GM19239 (cell line): ENCODE measurements at places on chromosomes 11 and 22.

- no peak for DNase-seq
Observed at GRCh38 chr11:2328021-2328420, 26.2 kb downstream of the TSPAN32 start.

DNA sequence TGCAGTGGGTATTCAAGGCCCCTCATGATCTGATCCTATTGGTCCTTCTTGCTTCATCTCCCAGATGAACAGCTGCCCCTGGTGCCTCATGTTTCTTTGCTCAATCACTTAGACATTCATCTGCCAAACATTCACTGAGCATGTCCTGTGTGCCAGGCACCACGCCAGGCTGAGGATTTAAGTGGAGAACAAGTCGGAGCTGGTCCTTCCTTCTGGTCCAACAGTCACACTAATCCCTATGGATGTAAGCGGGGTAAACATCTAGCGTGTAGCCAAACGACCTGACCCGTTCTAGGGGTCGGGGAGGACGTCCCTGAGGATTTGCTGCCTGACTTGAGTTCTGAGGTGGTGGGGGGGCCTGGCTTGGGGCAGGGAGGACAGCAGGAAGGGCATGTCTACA is 21.9 kb downstream of the ZMAT5 start:
- no peak for DNase-seq

DNA sequence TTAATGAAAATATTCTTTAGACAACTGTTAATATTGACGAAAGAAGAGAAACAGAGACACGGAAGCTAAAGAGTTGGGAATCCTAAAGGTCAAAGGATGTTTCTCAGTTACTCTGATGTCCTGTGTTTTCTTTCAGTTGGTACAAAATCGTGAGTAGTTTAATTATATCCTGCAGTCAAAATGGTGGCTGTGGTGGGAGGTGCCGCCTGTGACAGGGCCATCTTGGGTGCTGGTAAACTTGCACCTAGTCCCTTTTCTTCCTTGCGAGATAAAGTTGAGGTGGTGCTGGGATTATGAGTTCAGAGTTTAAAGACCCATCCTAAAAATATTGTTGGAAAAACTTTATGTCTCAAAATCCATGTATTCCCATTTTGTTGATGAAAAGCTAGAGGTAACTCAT is 2.2 kb downstream of the CECR2 start:
- no peak for DNase-seq

DNA sequence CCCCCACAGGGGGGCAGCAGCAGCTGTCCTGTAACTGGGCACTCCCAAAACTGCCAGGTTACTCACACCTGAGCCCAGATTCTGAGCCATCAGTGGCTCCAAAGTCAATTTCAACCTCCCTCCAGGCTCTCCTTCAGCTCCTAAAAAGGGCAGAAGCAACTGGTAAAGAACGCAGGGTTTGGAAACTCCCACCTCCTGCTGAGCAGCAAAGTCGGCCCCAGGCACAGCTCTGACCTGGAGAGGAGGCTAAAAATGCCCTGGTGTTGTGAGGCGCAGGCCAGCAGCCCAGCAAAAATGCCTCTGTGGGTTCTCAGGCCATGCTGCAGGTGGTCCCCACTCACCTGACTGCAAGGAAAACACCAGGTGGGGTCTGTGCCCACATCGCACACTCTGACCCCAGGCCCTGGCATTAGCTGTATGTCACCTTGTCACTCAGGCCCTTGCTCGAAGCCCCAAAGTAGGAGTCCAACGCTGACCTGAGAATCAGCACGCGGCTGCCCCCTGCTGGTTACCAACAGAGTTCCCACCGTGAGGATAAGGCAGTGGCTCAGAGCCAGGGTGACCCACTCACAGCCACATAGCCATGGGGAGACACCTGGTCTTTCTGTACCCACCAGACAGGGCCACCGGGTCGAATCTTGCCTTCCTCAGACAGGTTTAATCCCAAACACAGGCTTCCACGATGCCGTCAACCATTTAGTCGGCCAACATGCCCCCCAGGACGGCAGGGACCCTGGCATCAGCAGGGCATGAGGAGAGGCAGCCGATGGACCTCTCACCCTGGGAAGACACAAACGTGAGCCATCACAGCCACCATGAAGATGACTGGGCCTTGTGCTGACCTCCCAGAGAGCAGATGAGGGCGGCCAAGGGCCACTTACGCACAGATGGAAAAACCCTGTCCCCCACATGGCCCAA is 11.1 kb downstream of the POLR3H start:
- DNase-seq = peak; percentile 85

- no peak for DNase-seq
Observed at GRCh38 chr11:78808923-78809322, 234.3 kb upstream of the NARS2 start.

DNA sequence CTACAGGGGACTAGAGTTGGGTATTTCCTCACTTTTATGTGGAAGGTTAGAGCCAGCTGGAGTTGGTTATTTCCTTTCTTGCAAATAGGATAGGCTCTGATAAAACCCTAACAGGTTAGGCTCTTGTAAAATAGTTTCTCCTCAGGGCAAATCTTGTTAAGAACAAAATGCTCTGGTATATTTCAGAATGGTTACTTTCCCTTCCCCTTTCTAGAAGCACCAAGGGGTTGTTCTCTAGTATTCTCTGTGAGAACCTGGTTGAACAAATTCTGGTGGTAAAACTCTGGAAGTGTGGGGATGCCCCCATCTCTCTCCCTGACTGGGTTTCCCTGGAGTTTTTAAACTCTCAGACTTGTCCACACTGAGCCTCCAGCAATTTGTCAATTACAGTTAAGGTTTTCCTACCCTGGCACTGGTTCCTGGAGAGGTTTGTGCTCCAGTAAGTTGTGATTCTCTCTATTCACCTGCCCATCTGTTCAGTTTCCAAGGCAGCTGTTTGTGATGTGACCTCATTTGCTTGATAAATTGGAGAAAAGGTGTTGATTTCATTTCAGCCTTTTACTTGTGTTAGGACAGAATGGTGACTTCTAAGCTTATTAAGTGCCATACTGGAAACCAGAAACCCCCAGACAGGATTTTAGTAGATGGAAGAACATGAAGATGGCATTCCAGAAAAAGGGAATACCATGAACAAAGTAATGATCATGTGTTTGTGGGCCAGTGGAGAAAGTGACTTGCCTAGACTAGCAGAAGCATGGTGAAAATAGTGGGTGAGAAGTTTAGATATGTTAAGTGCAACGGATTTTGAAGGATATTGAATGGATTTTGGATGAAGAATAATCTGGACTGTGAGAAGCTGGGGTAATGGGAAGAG is 64.6 kb downstream of the EXT2 start:
- no peak for DNase-seq

GRCh38 chr11:61023966-61024295 is 52.5 kb downstream of the CD6 start:
- DNase-seq = no peak

DNA sequence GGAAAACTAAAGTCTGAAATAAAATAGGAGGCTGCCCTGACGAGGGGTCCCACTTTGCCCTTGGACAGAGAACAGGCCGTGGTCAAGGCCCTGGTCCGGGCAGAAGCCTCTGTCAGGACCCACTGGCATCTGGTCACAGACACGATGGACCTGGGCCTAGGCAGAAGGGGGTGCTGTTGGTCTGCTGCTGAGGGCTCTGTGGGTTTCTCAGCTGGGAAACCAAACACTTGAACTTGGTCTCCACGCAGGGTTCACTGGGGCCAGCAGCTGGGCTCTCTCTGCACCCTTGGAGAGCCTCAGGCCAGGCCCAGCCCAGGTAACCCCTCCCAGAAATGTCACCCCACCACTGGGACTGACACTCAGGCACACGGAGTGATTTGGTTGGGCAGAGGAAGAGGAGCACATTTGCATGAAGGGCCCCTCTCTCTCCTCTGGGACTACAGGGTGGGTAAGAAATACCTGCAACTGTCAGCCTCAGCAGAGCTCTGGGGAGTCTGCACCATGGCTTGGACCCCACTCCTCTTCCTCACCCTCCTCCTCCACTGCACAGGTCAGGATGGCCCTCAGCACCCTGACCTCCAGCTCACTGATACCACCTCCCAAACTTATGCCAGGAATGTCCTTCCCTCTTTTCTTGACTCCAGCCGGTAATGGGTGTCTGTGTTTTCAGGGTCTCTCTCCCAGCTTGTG is 48.1 kb upstream of the TOP3B start:
- no peak for DNase-seq

DNA sequence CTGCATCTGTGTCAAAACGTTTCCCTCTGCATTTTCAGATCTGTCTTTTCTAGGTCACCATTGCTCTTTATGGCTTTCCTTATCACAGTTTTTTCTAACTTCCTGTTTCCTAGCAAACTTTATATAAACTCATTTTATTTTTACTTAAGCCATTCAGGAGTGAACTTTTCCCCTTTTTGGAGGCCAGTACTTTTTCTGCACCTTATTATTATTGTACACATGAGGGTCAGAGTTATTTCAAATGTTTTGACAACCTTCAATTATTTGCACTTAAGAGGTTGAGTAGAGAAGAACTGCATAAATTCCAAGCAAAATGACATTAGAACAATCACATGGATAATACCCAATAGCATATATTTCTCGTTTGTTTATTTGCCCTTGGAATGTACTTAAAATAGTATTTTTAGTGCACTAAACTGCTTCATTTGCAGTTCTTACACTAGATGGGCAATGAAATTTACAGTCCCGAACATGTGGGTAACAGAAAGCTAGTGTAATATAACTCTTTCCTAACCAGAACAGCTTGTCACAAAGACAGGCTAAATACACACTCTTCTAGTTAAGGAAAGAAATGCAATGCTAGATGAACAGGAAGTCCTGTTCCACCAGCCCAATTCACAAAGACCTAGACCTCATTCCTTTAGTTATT is 79.5 kb downstream of the UBASH3B start:
- DNase-seq = no peak

DNA sequence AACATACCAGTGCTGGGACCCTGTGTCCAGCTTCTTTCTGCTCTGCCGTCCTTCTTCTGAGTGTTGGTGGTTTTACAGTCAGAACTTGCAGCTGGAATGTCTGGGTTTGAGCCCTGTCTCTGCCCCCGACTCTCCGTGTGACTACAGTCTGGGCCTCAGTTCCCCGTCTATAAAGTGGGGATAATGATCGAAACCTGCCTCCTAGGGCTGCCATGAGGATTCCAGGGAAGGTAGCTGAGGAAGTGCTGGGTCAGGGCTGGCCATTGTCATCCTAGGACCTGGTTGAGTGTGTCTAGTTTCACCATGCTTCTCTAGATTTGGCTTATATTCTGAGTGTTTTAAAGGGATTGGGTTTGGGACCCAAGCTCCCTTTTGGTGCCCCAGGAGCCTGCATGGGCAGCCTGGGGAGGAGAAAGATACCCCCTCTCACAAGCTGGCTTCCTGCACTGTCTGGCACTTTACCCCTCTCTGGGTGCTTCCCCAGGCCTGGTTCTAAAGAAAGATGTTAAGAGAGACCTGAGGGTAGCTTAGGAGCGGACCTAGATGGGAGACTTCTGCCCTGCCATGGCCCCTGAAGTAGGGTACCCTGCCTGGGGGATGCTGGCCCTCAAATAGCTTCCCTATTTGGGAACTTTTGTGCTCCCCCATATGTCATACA is 49.9 kb downstream of the TSPAN18 start:
- no peak for DNase-seq

DNA sequence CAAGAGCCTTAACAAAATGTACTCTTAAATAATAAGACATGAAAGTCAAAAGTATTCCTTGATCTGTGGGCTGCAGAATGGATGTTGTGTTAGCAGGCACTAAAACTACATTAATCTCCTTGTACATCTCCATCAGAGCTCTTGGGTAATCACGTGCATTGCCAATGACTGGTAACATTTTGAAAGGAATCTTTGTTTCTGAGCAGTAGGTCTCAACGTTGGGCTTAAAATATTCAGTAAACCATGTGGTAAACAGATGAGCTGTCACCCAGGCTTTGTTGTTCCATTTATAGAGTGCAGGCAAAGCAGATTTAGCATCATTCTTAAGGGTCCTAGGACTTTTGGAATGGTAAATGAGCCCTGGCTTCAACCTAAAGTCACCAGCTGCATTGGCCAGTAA is 152.9 kb downstream of the PKNOX2 start:
- DNase-seq = no peak

DNA sequence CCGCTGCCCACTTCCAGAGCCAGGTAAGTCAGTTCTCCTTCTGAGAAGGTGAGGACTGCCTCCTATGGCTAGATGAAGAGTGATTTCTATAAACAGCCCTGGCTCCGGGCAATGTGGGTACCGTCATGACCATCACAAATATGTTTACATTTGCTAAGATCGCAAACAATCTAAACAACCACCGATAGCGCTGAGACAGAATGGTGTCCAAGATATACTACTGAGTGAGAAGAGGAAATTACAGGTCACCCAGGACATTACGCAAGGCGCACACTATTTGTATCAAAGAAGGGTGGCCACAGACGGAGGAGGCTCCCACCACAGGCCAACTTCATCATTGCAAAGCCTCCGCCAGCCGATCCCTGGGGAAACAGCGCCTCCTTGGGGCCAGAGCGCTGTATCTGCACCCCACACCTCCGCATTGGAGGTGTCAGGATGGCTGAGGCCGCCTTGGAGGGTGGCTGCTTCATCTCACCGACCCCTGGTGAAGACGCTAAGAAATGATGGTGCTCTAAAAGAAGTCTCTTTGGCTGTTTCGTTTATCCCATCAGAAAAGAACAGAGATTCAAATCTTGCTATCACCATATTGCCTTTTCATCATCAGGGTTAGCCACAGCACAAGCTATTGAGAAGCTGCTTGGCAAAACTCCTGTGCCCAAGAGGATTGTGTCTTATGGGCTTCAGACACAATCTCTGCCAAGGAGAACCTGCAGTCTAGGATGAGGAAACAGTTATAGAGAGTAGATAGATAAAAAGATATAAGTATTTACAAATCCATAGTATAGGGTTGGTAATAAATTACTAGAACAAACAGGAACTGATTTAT is 12.3 kb upstream of the ASRGL1 start:
- DNase-seq = no peak

DNA sequence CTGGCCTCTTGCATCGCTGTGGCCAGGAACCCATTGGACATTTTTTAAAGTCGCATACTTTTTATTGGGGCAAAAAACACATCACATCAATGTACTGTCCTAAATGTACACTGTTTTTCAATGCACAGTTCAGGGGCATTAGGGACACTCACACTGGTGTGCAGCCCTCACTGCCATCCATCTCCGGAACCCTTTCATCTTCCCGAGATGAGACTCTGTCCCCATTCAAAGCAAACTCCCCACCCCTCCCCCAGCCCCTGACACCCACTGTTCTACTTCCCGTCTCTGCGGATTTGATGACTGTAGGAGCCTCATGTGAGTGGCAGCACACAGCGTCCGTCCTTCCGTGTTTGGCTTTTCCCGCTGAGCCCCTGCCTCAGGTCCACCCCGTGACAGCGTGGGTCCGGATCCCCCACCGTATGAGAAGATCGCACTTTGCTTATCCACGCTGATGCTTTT is 41.8 kb upstream of the TH start:
- DNase-seq = no peak

DNA sequence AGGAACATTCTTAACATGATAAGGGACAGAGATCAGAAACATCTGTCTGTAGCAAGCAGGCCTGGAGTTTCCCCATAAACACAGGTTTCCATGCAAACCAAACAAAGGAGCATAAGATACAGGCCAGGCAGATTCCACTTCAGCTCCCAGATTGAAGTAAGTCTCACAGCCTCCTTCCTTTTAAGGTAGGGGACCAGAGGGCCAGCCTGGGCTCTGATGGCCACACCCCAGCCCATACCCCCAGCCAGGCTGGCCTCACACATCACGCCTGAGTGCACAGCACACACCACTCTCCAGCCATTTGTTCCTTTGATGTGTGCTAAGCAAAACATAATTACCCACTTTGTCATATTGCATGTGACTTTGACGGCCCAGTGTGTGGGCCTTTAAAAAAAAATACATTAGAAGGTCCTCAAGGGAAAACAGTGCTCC is 518.7 kb downstream of the NTM start:
- no peak for DNase-seq

- DNase-seq = no peak
Observed at GRCh38 chr11:123188508-123189165, 6.4 kb downstream of the CLMP start.
